ENCODE measurements at places on chromosomes 4 and X.

DNA sequence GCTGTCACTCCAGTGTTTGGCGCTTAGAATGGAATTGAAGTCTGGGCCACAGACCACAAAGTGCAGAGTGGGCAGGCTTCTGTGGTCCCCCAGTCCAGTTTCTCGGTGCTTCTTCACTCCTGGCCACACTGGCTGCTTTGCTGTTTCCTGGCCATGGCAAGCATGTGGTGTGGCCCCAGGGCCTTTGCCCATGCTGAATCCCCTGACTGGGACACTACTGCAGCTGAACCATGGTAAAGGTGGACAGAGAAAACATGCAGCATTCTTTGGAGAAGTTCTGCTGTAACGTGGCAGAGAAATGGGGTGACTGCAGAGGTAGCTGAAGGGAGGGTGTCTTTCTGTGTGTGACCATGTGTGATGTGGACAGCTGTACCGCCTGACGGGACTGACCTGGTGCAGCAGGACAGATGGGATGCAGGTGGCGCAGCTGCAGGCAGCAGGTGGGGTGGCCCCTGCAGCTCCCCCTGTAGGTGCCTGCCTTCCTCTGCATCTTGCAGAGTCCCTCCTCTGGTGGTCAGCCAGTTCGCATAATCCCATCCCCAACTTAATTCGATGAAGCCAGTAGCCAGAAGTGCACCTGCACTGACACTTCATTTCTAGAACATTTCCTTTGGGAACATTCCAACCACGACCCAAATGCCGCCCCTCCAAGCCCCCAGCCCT lies 13.2 kb upstream of the S100P start:
- no peak for DNase-seq

GRCh38 chrX:69127466-69127865 lies 37.8 kb downstream of the PJA1 start:
- no peak for DNase-seq

DNA sequence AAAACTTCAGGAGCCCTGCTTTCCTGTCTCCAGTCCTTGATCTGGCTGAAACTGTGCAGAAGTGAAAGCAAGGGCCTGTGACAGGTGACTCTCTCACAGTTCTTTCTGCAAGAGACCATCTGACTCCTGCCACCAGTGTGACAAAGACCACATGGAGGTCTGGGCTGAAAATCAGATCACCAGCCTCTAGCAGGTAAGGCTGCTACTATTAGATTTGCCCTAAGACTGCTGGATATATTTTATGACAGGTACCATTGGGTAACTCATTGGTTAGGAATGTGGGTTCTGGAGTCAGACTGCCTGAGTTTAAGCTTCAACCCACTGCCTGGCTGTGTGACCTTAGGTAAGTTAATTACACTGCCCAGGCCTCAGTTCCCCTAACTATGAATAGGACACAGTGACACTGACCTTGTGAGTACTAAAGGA lies 163.3 kb upstream of the SLC7A11 start:
- no peak for DNase-seq

- no peak for DNase-seq
These were observed 166.8 kb downstream of the BCOR start for GRCh38 chrX:39930786-39931528.

DNA sequence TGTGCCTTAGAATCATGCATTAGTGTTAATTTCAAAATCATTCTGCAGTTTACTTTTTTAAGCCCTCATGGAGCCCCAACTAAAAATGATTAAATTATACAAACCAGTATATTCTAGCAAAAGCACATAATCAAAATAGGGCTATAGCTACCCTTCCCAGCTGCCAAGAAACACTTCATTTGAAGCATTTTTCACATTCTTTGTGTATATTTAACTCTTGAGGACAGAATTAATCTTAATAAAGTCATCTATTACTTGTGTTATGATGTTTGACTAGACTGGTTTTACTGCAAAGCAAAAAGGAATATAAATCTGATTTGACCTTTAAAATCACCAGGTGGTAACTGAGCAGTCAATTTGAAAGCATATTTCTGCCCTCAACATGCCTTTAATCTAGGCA lies 145.1 kb downstream of the PRDM5 start:
- no peak for DNase-seq

DNA sequence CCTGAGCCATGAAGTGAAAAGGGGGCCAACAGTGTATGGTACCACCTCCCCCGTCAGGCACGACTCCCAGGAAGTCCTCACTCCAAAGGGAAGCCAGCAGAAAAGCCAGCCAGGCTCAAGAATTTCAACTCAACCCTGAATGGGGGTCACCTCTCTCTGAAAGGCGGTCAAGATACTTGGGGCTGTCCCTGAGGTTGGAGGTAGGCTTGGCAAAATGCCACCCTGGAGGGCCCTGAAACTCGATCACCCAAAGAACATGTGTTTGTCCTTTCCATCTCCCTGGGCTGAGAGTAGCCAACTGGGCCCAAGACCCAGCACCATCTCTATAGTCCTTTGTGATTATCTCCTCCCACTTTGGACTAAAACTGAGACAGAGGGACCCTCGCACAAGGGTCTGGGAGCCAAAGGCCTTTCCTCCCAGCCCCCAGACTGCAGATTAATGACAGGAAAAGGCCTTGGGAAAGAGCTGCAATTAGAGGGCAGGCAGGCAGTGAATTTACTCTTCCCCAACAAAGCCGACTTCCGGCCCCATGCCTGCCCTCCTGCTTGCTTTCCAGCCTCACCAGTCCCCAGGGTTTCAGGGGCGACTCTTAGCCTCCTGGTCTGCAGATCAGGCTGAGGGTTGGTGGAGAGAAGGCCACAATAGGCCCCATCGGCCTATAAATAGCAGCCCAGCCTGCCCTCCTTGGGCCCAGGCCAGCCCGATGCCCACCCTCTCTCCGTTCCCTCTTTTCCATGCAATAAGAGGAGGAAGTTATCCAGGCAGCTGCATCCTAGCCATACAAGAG lies 5.6 kb downstream of the SASH3 start:
- DNase-seq: no peak

All from activated T-cell treated with anti-CD3 and anti-CD28 coated beads for 48 hours (primary cell).